ENCODE measurements at places on chromosomes 2 and 18. TPM values are rescaled to one million over a fixed set of nuclear protein-coding genes. Genes with fewer than 3 reads are reported as not detected.

COL4A4 gene
- 0.76 TPM for total RNA-seq

REL gene
- 8.2 TPM for total RNA-seq

- H3K27ac ChIP-seq: no peak overlapping the region
- no peaks in the 10 kb centered on the region for H3K36me3 ChIP-seq
- H3K4me3 ChIP-seq: no peak overlapping the region
- H3K27me3 ChIP-seq: no peaks in the 10 kb centered on the region
Observed at GRCh38 chr2:162613839-162614238, 224.7 kb downstream of the KCNH7 start.

DNA sequence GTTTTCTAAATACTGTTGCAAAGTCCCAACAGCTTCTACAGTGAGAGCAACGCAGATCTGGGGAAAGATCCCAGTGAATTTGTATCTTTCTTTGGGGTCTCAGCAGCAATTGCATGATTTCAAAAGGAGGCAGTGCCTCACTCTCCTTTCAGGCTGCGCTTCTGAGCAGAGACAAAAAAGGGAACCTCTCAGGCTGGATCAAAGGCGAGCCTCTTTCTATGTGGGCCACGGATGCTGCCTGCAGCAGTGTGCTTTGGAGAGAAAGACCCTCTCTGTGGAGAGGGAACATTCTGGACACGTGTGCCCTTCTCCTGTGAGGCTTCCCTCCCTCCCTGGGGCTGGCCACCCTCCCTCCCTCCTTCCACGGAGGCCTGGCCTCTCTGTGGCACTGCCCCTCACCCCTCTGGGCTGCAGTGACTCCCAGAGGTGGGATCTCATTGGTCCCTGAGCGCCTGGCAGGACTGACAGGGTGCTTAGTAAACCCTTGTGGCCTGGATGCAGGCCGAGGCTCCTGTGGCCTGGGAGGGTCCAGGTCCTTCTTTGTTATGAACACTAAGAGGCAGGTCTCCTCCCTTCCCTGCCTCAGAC, 21.6 kb upstream of the PDIA6 start:
- no peaks in the 10 kb centered on the region for H3K4me1 ChIP-seq
- DNase-seq: no peak
- no peaks in the 10 kb centered on the region for H3K36me3 ChIP-seq
- H3K27me3 ChIP-seq: no peaks in the 10 kb centered on the region
